ENCODE measurements at places on chromosomes 12 and 14. TPM values are rescaled to one million over a fixed set of nuclear protein-coding genes. Genes with fewer than 3 reads are reported as not detected.

The FOXN4 gene
- 0.03 TPM for total RNA-seq

The FAR2 gene
- total RNA-seq = 0.34 TPM

The KRT82 gene
- not detected for total RNA-seq

The SSTR1 gene
- total RNA-seq = not detected

The BICDL1 gene
- 4.1 TPM for total RNA-seq

The SART3 gene
- 37.6 TPM for total RNA-seq

The PLA2G1B gene
- total RNA-seq = not detected

The CLEC6A gene
- total RNA-seq = not detected

The LRRC10 gene
- total RNA-seq = not detected

The CYP46A1 gene
- 0.09 TPM for total RNA-seq

The TAS2R31 gene
- not detected for total RNA-seq

The AEBP2 gene
- total RNA-seq = 32.5 TPM

The PRB2 gene
- total RNA-seq = not detected

The RNF212B gene
- total RNA-seq = not detected

The ATL1 gene
- 4.6 TPM for total RNA-seq

The TEX22 gene
- total RNA-seq = 0.36 TPM

The PCNX1 gene
- total RNA-seq = 17.8 TPM
